NCI-H1436 treated with DMSO at 0.1 percent for 48 hours (cell line): ENCODE measurements at places on chromosomes 3 and 15.

DNA sequence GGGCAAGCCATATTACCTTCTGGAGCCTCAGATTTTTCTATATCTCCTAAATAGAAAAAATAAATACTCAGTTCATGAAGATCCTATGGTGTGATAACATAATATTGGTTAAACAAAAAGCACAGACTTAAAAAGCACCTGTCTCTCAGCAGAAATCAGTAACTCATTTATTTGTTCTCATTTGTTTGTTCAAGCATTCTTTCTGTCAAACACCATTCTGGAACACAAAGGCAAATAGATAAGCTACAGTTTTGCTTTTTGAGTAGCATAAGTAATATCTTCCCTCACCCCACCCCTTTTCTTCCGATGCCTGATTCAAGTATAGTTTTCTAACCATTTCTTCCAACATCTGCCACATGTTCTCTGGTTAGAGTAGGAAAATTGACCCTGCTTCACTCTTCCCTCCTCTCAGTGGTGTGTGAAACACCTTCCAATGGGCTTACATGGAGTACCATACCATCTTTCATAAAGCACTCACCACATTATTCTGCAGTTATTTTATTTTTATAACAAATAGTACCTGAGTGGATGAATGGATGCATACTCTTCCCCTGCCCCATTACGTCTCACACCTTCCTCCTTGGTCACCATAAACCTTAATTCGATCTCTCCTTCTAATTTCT lies 8.4 kb upstream of the IL1RAP start:
- DNase-seq, result no peak

DNA sequence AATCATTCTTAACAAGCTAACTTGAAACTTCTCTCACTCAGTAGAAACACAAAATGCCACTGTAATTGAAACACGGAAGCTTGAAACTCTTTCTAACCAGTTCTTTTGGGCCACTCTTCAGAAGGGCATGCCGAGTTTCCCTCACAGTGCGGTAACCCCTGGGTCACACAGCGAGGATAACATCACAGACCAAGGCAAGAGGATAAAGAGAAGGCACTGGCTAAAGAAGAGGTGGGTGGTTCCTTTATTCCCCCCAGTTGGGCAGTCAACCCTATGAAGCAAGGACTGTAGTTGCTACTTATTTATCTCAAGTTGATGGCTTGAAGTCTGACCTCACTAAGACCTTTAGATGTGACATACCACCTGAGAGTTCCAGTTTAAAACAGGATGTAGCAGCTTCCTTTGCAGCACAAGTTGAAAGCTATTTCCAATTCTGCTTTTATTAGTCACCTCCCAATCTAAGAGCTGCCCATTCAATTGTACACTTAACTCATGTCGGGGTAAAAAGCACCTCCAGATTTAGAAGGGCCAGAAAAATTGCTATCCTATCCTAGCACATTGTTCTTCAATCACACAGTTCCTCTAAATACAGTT lies 272.4 kb downstream of the TIGIT start:
- no peak for DNase-seq

- DNase-seq, result no peak
Observed at GRCh38 chr3:141796889-141797781, 33.9 kb downstream of the GRK7 start.

DNA sequence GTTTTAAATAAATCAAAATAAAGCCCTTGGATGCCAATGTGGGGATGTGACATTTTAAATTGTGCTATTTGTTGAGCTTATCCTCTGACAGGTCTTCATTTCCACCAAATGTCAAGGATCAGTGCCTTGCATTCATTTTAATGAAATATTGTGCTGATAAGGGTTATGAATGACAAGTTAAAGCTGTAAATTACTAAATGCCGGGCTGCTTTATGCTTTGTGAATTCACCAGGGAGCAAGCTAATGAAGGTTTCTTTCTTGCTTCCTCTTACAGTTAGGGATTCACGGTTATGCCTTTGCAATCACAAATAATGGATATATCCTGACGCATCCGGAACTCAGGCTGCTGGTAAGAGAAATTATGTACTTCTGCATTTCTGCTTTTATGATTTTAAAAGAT lies 81.7 kb downstream of the LRTM1 start:
- peak; percentile 28 for DNase-seq

GRCh38 chr3:70607469-70607868 lies 295.0 kb upstream of the MDFIC2 start:
- DNase-seq, result no peak

GRCh38 chr15:83993591-83993990 lies 242.0 kb upstream of the GOLGA6L4 start:
- DNase-seq, result no peak

GRCh38 chr15:73908030-73908821 lies 18.0 kb upstream of the LOXL1 start:
- no peak for DNase-seq

DNA sequence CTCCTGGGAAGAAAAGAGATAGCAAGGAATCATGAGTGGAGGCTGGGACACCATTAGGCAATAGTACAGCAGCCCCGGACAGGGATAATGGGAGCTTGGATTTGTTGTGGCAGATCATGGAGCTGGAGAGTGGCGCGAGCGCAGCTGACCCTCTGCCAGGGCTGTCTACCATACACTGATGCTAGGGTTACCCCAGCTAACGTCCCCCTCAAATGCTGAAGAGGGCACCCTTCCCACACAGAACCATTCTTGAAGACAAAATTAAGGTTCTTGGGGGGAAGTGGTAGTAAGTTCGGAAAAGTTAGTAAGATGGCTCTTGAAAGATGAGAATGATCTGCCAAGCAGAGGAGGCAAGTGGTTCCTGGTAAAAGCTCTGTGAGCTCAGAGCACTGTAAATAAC lies 61.1 kb downstream of the ST3GAL6 start:
- no peak for DNase-seq

GRCh38 chr15:55515991-55516776 lies 8.2 kb upstream of the DNAAF4 start:
- DNase-seq, result no peak

GRCh38 chr15:70777170-70777926 lies 14.0 kb upstream of the UACA start:
- DNase-seq, result no peak
